ENCODE measurements at places on chromosomes 4 and X.

- no peak for DNase-seq
Observed at GRCh38 chrX:1281521-1281920, 12.9 kb downstream of the CSF2RA start.

DNA sequence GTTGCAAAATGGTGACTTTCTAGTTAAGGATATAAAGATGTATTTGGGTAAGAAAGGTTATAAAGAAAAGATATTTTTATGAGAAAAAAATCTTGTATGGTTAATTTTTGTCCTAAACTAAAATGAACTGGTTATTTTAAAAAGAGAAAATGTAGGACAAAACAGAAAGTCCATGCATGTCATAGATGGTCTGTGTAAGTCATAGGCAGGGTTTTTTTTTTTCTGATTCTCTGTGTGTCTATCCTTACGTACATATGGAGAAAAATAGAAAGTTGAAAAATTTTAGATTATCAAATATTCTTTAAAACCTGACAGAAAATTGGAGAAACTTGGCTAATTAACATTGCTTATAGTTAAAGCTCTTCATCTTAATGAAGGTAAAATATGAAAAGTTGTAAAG lies 493.4 kb downstream of the IQCM start:
- DNase-seq: no peak

- DNase-seq: no peak
Observed at GRCh38 chrX:154366666-154367055, 7.8 kb downstream of the FLNA start.

- DNase-seq: no peak
Observed at GRCh38 chr4:98151145-98151924, 8.1 kb upstream of the STPG2 start.

DNA sequence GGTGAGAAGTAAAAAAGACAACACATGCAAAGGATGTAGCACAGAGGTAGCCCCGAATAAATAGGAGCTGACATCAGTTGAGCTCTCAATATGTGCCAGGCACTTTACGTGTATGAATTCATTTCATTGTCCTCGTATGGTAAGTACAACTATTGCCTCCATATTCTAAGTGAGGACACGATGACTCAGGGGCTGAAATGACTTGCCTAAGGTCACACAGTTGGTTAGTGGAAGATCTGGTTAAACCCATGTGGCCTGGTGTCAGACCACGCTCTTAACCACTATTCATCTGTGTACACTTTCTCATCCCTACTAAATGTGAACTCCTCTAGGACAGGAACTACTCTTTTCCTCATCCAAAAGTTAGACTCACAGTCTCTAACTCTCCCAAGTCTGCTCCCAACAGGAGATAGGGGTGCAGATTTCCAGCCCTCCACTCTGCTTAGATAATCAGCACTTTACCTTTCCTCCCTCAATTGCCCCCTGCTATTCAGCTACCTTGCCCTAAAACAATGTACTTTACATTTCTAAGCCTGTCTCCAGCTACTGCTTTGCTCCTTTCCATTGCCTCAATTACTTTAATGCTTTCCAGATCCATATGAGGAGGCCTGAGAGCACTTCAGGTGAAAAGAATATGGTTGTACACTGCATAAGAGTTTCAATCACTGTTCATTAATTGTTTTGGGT lies 58.8 kb upstream of the LHFPL1 start:
- no peak for DNase-seq

Measured in hematopoietic multipotent progenitor cell treated with erythropoietin and hydrocortisone succinate and interleukin-3 and kit ligand, for 17 days (in vitro differentiated cells).